ENCODE measurements at places on chromosomes 2 and 18. TPM values are rescaled to one million over a fixed set of nuclear protein-coding genes. Genes with fewer than 3 reads are reported as not detected.

GRCh38 chr2:187482796-187483195 is 34.7 kb upstream of the CALCRL start:
- DNase-seq, result no peak

DNA sequence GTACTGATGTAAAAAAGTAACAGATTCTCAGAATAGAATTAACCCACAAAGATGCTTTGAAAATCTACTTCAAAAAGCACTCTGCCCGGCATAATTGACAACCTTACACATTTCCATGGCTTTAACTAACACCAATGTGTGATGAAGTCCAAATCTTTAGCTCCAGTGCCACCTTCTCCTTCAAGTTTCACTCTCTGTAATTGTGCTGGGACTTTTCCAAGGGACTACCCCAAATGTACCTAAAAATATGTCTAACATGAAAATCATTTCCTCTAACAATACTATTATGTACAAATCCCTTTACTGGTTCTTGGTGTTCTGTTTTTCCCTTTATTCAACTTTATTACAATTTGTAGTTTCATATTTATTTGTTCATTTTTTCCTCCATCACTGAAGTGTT is 20.6 kb upstream of the UBE2E3 start:
- DNase-seq, result no peak

GRCh38 chr18:46793565-46793964 is 36.7 kb upstream of the ST8SIA5 start:
- DNase-seq, result no peak

- DNase-seq, result no peak
Measured at GRCh38 chr2:64630752-64631151, 23.0 kb downstream of the SERTAD2 start.

- no peak for DNase-seq
Measured at GRCh38 chr2:161190050-161190449, 29.8 kb downstream of the TANK start.

DNA sequence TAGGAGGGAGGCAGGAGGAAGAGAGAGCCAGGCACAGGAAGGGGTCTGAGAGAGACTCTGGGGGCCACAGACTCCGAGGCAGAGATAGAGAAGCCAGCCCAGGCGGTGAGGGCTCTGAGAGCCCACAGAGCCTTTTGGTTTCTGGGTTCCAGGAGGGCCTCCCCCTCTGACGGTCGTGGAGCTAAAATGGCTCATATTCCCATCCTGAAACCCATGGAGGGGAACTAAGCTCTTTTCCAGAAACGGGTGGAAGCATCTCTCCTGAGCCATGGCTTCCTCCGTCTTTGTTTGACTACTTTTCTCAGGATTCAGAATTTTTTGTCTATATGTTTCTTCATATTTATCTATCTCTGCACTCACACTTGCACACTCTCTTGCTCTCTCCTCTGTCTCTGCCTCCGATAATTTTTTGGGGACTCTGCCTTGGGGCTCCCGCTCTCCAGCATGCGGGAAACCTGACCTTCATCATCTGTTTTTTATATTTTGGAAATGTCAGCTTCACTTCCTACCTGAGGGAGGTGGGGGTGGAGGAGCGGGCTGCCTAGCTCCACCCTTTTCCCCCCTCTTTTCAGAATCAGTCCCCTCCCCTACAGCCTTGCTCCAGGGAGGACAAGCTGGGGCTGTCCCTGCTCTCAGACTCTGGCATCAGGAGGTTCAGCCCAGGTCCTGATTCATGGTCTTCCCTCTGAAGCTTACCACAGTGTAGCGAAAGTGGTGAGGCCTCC is 5.0 kb upstream of the PKDCC start:
- DNase-seq, result no peak

- DNase-seq, result no peak
Measured at GRCh38 chr18:58303363-58303762, 259.3 kb downstream of the NEDD4L start.

DNA sequence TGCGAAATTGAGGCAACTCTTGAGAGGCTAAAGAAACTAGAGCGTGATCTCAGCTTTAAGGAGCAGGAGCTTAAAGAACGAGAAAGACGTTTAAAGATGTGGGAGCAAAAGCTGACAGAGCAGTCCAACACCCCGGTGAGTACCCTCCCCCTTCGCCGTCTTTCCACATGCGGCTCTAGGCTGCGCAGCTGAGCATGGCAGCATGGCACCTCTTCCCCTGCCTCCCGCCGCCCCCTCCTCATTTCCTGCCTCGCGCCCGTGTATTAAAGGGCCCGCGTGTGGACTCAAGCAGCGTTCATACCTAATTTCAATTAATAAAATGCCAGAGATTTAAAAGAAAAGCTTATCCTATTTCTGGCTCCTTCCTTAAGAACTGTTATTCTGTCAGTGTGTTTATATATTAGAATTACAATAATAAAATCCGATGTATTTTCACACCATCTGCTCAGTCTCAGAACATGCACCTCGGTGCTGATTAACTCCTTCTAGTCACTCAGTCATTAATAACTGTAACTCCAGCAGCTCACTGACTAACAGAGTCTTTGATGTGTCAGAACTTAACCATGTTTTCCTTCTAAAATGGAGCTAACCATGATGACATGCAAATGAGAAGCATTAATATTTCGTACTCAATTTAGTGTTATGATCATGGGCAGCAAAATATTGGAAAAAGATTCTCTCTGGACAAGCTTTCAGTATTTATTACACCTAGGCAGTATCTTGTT is 137.4 kb upstream of the CDCA7 start:
- no peak for DNase-seq

DNA sequence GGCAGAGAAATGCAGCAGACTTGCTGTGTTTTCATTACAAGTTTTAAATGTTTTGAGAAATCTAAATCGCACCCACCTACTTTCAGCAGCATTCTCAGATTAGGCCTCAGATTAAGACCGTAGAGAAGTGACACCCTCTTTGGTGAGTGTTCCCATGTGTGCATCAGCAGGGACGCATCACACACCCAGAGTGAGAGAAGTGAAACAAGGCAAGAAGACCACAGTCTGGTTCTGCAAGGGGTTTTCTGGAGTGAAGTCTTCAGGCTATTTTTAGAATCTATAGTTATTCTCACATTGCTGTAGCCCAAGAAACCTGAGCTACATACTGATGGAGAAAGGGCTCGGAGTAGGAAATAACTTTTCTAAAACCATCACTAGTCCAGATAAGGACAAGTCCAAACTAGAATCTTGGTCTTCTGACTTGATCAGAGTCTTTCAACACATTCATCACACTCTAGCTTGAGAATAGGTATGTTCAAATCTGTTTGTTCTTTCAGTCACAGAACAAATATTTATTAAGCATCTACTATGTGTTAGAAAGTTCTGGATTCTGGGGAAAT is 1216.6 kb upstream of the PIK3C3 start:
- DNase-seq, result no peak

DNA sequence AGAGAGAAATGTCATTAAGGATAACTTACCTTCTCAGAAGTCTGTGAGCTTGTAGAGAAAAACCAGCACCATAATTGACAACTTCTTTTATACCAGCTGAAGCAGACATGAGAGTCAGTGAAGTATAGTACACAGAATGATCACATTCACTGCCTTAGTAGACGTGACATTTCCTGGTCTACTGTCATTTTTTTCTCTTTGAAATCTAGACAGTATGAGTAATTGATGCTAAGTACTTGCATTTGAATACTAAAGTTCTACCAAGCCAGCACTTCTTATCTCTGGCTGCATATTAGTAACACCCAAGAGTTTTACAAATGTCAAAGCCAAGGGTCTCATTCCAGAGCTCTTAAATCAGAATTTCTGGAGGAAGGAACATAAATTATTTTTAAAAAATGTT is 25.4 kb upstream of the ACADL start:
- no peak for DNase-seq

GRCh38 chr2:11175293-11175795 is 20.1 kb downstream of the SLC66A3 start:
- DNase-seq, result no peak

GRCh38 chr18:79459946-79460480 is 64.3 kb downstream of the NFATC1 start:
- no peak for DNase-seq

DNA sequence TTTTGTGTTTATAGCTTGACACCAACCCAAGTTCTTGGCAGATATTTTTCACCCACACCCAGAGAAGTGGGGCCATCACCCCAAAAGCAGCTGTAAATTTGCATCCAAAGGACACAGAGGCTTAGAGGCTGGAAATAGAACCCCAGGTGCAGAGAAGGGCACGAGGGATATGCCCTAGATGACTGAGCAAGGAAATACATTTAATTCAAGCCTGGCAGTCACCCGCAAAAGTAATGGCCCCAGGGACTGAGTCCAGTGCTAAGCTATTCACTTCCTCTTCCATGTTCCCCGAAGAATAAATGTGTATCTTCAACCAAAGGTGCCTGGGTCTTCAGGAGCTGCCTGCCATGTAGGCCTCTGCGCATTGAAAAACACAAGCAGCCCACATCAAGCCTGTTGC is 14.0 kb upstream of the REG3G start:
- DNase-seq, result no peak

DNA sequence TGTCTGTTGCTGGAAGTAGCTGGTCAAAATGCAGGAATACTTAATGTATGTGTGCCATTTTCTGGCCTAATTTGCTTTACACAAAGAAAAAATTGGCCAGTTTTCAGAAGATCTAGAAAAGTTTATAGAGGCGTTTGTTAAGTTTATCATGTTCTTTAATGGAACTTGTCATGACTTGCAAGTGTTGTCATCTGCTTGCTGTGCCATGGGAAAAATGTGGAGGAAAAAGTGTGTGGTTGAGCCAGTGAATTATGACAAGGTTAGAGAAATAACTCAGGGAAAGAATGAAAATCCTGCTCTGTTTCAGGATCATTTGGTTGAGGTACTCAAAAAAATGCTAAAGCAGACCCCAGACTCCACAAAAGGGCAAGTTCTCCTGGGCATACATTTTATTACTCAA is 301.6 kb upstream of the CDH2 start:
- no peak for DNase-seq

GRCh38 chr2:36567711-36568408 is 30.1 kb downstream of the FEZ2 start:
- no peak for DNase-seq

- DNase-seq, result peak; percentile 45
Measured at GRCh38 chr2:137659616-137660015, 304.7 kb upstream of the HNMT start.

DNA sequence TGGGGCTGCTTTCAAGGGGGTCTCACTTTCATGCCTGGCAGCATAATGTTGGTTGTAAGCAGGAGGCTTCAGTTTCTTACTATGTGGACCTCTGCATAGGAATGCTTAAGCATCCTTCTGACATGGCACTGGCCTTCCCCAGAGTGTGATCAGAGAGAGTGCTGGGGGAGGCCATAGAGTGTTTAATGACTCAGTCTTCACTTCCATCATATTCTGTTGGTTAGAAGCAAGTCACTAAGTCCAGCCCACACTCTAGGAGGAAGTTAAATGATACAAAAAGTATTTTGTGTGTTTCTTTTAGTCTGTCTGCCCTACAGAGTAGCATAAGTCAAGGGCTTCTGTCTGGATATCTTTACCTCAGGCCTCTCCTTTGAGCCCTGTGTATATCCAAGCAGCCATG is 64.9 kb downstream of the GALNT1 start:
- DNase-seq, result no peak

- no peak for DNase-seq
Measured at GRCh38 chr2:113264713-113265403, 13.9 kb downstream of the PAX8 start.

The TUBA3E gene
- total RNA-seq, result 0.10 TPM

The TMEM178A gene
- total RNA-seq, result not detected

The RTN4 gene
- total RNA-seq, result 120 TPM

The SELENOI gene
- 10.9 TPM for total RNA-seq

The GKN1 gene
- total RNA-seq, result not detected

The UGT1A5 gene
- total RNA-seq, result not detected

The CTNNA2 gene
- total RNA-seq, result 0.39 TPM

The PLA2R1 gene
- total RNA-seq, result 0.06 TPM

The PIEZO2 gene
- 8.9 TPM for total RNA-seq

Data from H4 (cell line).